A172 (cell line): ENCODE measurements at places on chromosomes 4 and X.

DNA sequence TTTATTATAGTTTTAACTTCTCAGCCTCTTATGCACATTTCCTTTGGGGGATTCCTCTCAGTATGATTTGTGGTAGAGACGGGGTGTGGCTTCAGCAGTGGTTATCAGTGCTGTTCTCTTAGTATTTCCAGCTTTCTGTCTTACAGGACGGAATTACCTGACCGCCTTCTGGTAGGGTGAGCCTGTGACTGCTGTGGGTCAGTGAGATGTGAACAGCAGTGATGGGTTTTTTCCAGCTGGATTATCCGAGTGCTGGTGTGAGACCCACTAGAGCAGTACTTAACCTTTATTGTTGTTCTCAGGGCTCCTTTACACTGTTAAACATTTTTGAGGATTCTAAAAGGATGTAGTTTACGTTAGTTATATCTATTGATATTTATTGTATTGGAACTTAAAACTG, 135.2 kb downstream of the SLIT2 start:
- DNase-seq = no peak

DNA sequence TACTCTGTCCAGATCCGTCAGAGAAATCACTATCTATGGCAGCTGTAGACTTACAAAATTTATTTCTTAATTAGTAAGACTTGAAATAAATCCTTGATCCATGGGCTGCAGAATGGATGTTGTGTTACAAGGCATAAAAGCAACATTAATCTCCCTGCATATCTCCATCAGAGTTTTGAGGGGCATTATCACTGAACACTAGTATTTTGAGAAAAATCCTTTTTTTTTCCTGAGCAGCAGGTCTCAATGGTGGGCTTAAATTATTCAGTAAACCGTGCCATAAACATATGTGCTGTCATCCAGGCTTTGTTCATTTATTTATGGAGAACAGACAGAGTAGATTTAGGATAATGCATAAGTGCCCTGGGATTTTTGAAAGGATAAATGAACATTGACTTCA, 457.9 kb upstream of the CTSO start:
- DNase-seq = no peak

DNA sequence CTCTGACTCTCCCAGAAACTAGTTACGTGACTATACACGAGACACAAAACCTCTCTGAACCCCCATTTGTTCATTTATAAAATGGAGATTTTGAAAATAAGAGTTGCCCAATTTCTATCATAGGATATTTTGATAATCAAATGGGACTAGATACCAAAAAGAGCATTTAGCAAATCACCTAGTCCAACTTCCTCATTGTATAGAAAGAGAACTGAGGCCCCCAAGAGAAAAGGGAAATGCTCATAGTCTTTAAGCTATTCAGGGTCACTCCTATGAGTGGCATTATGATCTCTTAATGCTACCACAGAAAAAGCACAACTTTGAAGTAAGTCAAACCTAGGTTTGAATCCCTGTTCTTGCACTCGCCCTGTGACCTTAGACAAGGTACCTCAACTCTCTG, 62.7 kb downstream of the BMP15 start:
- DNase-seq = no peak

DNA sequence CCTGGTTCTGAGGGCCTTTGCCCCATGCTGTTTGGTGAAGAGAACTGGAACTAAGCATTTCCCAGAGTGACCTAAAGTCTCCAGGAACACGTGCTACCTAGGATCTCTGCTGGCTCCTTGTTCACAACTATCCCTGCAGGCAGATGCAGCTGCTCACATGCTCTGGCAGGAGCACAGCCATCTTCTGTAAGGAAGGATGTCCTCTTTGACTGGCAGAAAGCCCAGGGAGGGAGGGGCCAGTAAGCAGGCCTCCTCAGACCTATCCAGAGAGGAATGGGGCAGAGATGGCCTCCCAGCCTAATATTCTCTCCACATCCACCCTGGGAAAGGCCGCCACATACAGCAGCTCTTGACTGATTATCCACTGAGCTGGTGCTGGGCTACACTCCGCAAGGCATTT, 142.8 kb upstream of the EOLA2 start:
- DNase-seq = no peak

- no peak for DNase-seq
These were observed 130.3 kb downstream of the ATP10D start for GRCh38 chr4:47615385-47615784.

- DNase-seq = no peak
These were observed 814 bp upstream of the RBM47 start for GRCh38 chr4:40630335-40631021.

- DNase-seq = peak; percentile 38
These were observed 36.9 kb upstream of the ATOH1 start for GRCh38 chr4:93791570-93792195.

GRCh38 chr4:142396279-142396678, 449.8 kb downstream of the INPP4B start:
- peak; percentile 50 for DNase-seq

- DNase-seq = no peak
These were observed 935.2 kb downstream of the TRAM1L1 start for GRCh38 chr4:116150152-116150551.

- no peak for DNase-seq
These were observed 26.9 kb downstream of the HTRA3 start for GRCh38 chr4:8296491-8296890.

DNA sequence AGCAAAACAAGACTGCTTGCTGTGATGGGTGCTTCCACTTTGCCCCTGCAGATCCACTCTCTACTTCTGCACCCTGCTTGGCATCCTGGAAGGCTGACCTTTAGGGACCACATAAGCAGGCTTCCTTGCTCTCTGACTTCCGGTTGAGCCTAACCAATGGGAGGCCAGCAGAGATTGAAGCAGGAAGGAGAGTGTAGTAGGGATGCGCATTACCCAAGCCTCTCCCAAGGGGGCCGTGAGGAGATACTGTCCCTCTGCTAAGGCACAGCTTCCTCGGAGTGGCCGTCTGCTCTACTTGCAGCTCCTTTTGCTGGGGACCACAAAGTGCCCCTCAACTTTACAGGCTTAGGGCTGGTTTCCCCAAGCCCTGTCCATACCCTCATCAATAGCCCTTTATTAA, 624.3 kb upstream of the TENM3 start:
- no peak for DNase-seq

DNA sequence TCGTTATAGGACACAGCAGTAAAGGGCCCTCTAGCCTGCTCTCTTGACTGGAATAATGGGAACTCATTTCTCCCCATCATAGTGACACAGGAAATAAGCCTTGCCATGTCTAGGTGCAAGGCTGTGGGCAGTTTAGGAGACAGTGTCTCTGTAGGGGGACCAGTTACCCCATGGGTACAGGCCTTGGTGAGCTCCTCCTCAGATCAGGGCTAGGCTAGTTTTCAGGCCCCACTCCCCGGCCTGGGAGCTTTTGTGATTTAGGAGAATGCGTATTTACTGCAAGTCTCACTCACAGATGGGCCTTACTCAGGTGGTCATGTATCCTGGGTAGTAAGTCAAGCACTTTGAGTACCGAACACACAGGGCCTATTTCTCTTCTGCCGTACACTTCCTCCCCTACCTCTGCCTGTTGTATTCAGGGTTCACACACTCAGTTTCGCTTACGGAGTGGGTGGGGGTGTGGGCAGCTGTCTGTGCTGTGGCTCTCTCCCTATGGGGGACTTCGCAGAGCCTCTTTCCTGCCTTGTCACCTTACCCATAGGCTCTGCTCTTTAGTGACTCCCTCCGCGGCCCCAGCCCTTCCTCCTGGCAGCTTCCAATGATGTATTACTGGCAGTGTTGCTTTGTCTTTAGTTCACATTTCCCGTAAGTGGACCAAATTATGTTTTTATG, 34.2 kb downstream of the FAM193A start:
- no peak for DNase-seq

- DNase-seq = no peak
These were observed 41.2 kb downstream of the APLN start for GRCh38 chrX:129613596-129613995.

- DNase-seq = no peak
These were observed 33.4 kb downstream of the ARHGEF6 start for GRCh38 chrX:136747003-136747986.

- no peak for DNase-seq
These were observed 127.6 kb upstream of the ETNPPL start for GRCh38 chr4:108890484-108890881.

GRCh38 chrX:123830309-123830708, 29.5 kb upstream of the XIAP start:
- no peak for DNase-seq

GRCh38 chrX:37787423-37787869, 7.6 kb downstream of the CYBB start:
- no peak for DNase-seq

DNA sequence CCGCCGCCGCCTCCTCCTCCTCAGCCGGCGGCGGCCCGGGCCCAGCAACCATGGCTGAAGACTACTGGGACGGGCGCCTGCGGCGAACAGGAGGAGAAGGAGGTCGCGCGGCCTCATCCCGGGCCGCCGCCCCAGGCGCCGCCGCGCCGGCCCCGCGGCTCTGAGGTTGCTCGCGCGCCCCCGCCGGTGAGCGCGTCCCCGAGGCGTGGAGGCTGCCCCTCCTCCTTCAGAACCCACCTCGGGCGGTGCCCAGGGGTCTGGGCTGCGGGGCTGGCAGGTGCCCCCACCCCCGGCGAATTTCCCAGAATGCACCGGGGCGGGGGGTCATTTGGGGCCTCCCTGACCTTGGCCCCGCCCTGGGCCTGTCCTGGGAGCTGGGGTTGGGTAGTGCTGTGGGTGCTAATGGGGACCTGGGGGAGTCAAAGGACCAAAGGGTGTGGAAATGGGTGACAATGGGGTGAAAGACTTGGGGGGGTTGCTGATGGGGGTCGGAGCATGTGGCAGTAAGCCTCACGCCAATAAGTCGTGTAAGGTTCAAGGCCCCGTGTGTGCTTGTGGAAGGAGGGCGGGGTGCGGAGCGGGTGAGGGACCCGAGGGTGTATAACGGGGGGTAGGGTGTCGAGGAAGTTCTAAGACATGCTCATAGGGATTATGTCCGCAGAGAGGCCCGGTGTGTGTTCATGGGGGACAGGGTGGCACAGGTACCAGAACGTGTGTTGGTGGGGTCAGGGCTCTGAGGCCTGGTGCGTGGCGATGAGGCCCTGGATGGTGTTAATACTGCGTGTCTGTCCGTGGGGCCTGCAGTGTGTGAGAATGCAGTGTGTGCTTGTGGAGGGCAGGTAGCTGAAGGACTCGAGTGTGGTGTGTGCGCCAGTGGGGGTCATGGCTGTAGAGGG, 687 bp downstream of the CDK16 start:
- no peak for DNase-seq

GRCh38 chr4:2648159-2648814, 107.8 kb downstream of the TNIP2 start:
- no peak for DNase-seq

DNA sequence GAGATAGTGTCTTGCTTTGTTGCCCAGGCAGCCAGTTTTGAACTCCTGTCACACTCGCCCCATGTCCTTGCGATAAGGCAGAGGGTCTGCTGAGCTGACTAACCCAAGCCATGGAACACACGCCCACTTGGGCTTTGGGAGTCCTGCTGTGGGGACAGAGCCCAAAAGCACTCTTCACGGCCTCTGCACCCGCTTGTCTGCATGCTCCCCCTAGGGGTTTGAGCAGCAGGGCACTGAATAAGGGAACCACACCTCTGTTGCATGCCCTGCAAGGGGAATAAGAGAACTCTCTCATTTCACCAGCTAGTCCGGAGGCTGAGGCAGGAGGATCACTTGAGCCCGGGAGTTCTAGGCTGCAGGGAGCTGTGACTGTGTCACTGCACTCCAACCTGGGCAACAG, 166.0 kb downstream of the STAG2 start:
- no peak for DNase-seq

DNA sequence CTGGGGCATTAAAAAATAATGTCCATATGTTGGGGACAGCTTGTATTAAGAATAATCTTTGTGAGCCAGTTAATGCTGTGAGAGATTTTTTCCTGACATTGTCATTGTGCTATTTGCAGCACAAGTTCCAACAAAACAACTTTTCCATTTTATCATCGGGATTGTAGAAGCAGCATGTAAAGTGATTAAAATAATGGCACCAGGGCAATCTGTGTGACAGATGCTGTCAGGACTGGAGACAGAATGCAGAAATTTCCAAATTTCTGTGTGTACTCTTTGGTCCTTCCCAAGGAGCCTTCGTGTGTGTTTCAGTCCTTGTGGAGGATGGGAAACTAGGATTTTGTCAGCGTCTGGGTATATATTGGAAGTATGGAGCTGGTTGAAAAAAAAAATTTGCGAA, 101.5 kb upstream of the LIMCH1 start:
- DNase-seq = no peak

- DNase-seq = no peak
These were observed 361.8 kb downstream of the PPP3CA start for GRCh38 chr4:100985576-100985975.

DNA sequence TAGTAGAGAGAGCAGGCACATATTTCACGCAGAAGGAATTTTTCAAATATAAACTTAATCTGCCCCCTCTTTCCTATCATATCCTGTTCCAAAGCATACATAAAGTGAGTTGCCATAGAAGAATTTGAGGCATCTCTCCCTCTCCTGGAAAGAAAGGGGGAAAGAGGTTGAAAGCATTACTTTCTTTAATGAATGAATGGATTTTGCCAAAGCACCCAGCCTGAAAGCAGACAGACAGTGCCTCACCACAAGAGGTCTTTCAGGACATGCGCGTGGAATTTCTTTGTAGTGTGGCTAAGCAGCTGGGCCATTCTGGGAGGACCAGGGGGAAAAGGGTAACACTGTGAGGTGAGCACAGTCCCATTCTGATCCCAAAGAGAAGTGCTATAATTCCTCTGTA, 651.4 kb downstream of the IQCM start:
- DNase-seq = peak; percentile 83

DNA sequence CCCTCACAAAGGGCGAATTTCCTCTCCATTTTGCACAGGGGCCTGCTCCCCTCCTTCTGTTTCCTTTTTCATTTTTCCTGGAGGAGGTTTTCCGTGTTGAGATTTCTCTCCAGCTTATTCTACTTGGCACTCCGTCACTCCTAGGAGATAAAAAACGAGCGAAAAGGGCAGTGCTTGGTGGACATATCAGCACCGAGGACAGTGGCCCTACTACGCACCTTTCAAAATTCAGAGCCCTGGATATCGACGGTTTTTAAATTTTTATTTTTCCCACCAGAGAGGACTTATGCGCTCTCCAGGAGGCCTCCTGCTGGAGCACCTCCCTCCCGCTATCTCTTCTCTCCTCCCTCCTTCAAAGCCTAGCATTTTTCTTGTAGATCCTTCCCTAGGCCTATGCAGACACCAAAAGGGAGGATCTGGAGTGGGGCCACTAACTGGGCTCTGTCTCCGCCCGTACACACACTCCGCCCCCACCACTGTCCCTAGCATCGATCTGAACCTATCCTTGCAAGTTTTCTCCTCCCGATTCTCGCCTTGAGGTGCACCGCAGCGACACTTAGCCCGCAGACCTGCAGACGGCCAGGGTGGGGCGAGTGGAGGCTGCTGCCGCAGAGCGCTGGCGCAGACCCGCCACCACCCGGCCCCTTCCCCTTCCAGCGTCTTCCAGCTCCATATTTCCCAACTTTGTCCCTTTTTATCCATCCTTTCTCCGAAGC, 8.5 kb upstream of the TCEAL9 start:
- DNase-seq = no peak

GRCh38 chr4:93719552-93719951, 109.0 kb upstream of the ATOH1 start:
- DNase-seq = no peak

- DNase-seq = no peak
These were observed 29.7 kb upstream of the FGF2 start for GRCh38 chr4:122796801-122797404.

GRCh38 chrX:56314334-56314733, 82.2 kb downstream of the KLF8 start:
- DNase-seq = peak; percentile 0

GRCh38 chr4:166045457-166045856, 172.4 kb downstream of the TLL1 start:
- DNase-seq = no peak

GRCh38 chr4:127210893-127211649, 421.7 kb upstream of the INTU start:
- no peak for DNase-seq
